ENCODE measurements at places on chromosomes 5 and 9.

- DNase-seq: no peak
Observed at GRCh38 chr9:8701904-8702303, 902.3 kb upstream of the DMAC1 start.

DNA sequence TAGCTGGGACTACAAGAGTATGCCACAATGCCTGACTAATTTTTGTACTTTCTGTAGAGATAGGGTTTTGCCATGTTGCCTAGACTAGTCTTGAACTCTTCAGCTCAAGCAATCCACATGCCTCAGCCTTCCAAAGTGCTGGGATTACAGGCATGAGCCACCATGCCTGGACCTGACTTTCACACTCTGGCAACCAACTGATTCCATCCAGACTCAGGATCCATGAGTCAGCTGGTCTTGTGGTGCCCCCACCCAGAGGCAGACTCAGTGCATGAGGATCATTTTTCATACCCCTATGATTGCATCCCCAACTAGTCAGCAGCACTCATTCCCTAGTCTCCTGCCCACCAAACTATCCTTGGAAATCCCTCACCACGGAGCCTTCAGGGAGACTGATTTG lies 375.9 kb downstream of the ANXA1 start:
- no peak for DNase-seq

GRCh38 chr5:2187156-2187555 lies 304.4 kb upstream of the IRX4 start:
- no peak for DNase-seq

DNA sequence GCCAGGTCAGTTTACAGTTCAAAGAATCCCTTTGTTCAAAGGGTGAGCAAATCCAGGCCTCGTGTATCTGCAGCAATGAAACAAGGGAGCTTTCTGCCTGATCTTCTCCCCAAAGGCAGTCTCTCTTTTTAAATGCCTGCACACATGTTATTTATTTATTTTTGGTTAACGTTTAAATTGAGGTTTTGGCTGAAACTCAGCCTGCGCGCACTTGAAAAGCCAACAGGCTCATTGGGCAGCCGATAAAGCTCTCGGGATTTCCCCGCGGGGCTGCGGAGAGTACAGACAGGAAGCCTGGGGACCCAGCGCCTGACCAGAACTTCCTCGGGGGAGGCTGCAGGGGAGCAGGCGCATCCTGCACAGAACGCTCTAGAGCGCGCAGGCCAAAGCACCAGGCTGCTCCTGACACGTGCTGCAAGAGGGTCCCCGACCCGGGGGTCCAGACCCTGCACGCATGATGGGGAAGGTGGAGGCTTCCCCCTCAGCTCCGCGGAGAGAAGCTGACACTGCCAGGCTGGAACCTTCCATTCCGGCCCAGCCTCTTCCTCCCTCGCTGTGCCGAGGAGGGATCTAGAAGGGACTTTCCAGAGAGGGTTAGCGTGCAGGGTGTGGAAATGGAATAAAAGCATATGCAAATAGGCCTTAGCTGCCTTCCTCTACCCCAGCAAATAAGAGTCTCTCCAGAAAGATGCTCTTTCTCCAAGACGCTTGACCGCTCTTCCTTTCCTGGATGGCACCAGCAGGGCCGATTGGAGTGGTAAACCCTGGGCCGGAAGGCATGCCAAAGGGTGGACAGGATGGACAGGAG lies 46.1 kb downstream of the PTTG1 start:
- peak; percentile 94 for DNase-seq

- no peak for DNase-seq
Observed at GRCh38 chr9:16500386-16500785, 370.1 kb downstream of the BNC2 start.

- no peak for DNase-seq
Observed at GRCh38 chr9:23826120-23826629, at the start of gene ELAVL2. TSS of gene ELAVL2 (minus strand) at chr9:23826240. CDS start at chr9:23762234, 64,006 bp downstream.

DNA sequence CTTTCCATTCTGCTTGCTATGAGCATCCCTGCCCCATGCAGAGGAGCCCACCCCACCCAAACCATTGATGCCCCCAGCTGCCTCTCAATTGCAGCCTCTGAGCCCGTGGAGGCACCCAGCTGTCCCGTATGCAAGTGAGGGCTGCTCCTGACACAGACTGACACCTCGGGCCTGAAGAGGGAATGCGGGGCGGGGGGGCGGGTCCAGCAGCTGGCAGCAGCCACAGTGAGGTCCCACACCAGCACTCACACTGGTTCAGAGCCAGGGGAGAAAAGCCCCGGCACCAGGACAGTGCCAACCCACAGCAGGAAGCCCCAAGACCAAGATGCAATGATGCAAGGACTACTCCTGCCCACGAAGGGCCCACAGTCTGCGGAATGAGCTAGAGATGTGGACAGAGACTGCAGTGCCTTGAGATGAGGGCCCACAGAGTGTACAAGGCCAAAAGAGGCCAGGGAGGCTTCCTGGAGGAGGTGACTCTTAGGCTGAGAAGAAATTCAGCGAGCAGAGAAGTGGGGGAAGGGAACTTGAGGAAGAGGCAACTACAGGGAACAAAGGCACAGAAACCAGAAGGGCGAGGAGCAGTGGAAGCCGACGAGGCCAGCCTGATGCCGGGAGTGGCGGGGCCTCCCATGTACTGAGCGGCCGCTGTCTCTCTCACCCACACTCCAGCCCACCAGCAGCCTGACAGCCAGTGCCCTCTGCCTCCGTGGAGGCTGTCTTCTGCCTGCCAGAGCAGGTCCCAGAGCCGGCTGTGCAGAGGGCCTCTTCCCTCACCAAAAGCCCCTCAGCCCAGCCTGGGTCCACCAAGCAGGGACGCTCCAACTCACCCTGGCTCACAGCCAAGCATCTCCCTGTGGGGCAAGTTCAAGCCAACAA lies 9.2 kb downstream of the EEIG1 start:
- DNase-seq: peak; percentile 76

GRCh38 chr5:178427576-178428197 lies 162.5 kb downstream of the COL23A1 start:
- no peak for DNase-seq
